Right lung (tissue), 10 donors: ENCODE measurements at places on chromosomes 3 and 15. TPM values are rescaled to one million over a fixed set of nuclear protein-coding genes. Genes with fewer than 3 reads are reported as not detected.

The SPSB4 gene
- 8.6 TPM for polyA plus RNA-seq

The SV2B gene
- polyA plus RNA-seq, result 1.6 TPM

DNA sequence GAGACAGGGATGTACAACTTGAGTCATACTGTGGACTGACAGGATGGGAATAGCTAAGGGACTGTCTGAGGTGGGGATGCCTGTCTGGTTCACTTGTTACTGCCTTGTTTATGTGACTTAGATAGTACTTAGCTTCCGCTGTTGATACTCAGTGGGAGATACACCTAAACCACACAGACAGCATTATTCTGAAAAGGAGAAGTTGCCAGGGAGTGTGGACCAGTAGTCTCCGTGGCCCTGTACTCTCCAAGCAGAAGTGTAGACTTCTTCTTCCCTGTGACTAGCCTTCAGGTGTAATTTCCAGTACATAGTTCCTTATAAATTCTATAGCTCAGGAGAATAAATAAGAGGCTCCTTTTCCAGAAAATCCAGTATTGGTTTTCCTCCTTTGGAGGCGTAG, 5.1 kb downstream of the HIGD2B start:
- DNase-seq, result no peak

GRCh38 chr3:146638718-146639117, 33.6 kb upstream of the PLSCR5 start:
- no peak for DNase-seq

- no peak for DNase-seq
Observed at GRCh38 chr3:111128884-111129283, 57.3 kb downstream of the NECTIN3 start.
